ENCODE measurements at places on chromosomes 6 and 20.

DNA sequence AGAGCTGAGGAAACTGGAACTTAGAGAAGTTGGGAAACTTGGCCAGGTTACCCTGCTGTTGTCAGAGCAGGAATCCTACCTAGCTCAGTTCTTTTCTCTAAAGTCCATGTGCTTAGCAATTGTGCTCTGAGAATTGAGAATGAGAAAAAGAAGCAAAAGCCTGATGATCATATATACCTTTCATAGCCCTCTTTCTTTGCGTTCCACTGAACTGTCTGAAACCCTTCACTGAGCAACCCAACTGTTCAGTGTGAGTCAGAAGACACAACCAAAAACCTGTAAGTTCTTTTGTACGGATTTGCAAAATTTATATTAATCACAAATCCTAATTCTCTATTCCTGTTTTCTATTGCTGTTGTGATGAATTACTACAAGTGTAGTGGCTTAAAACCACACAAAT, 80.6 kb downstream of the PHF3 start:
- DNase-seq: no peak

- DNase-seq: no peak
Measured at GRCh38 chr6:154995254-154996015, at the start of gene TIAM2. TIAM2 (plus strand) TSS chr6:154995315; CDS start chr6:155129224, 133,909 bp downstream.

DNA sequence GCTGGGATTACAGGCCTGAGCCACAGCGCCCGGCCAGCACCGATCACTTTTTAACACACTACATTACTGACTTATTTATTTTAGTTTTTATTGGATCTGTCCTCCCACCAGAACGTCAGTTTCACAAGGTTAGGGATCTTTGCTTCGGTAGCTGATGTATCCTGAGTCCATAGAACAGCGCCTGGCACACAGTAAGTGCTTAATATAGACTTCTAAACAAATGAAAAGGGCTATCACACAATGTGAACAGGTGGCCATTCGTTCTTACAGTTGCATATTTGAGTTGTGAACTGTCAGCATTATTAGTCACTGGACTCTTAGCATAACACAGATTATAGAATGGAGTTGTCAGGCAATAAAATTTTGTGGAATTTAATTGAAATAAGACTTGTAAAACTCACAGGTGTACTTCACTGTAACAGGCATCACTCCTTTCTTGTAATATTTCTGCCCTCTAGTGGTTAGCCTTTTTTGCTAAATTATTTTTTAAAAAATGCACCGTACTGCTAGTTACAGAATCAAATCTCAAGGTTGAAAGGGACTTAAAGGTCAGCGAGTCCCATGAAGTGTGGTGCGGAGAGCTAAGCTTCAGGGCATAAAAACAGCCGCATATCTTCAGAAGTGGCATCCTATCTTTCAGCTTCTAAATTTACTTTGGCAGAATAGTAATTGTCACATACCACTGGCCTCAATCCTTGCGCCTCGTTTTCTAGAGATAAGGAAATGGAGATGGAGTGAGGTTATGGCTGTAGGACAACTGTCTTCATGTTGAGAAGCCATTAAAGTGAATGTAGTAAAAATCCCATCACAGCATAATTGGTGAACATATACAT, 3.4 kb upstream of the TBC1D7 start:
- no peak for DNase-seq

DNA sequence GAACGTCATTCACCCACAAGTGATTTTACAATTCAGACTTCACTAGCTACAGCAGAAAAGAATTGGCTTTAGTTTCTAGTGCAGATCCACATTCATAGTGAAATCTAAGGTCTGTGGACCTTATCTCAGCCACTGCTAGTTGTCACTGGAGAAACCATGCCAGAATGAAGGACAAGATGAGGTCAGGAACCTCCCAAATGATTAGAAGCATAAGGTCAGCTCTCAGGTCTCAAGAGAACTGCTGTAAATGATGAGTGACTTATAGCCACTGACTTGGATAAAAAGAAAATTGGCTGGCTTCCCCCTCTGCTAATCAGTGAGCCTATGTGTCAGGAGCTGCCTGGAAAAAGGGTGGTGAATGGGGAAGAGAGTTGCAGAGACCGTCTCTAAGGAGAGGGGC, 265.3 kb upstream of the BMP2 start:
- no peak for DNase-seq

- DNase-seq: no peak
Measured at GRCh38 chr6:31525932-31526591, 2.7 kb upstream of the MCCD1 start.

DNA sequence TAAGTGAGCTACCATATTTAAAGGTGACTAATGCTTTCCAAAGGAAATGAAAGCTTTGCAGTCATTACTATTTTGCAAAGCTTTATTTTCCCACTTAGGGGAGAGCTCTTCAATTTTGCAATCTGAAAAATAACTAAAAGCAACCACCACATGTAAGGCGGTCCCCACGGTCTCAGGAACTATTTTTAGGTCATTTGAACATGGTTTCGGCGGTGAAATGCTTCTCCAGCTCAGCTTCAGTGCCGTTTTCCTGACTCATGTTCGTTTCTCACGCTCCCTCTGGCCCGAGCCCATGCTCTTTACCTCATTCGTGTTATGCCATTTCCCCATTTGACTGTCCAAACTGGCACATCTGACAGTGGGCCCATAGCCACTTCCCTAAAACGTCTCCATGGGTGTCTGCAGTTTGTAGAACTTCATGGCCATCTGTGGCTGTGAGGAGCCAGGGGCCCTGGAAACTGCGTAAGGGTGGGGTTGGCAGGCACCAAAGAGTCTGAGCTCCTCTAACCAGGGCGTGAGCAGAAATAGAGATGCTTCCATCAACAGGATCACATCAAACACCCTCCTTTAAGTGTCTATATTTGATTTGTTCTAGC, 46.5 kb downstream of the ADTRP start:
- no peak for DNase-seq

DNA sequence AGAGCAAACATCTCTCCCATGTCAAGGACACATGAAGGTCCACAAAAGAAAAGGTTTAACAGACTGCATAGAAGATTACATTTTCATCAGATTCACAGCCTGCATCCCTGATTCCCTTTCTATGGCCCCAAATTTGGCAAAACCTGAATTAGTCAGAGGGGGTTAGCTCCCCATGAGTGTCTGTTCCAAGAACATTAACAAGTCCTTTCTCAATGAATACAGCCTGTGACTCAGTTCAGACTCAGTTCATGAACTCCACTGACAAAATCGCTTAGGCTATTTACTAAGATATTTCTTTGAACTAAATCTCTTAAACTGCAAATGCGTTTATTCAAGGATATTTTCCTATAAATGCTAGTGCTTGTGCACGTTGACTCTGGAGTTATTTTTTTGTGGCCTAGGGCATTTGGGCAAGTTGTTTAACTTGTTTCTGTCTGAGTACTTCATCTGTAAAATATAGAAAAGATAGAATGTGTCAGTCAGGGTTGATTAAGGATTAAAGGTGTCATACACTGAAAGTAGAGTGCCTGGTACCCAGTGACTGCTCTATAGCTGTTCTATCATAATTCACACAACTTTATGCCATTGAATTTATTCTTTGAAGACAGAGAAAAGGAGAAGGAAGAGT, 422.6 kb downstream of the HTR1B start:
- DNase-seq: no peak

- DNase-seq: no peak
Measured at GRCh38 chr6:159817951-159818739, 18.1 kb downstream of the PNLDC1 start.

DNA sequence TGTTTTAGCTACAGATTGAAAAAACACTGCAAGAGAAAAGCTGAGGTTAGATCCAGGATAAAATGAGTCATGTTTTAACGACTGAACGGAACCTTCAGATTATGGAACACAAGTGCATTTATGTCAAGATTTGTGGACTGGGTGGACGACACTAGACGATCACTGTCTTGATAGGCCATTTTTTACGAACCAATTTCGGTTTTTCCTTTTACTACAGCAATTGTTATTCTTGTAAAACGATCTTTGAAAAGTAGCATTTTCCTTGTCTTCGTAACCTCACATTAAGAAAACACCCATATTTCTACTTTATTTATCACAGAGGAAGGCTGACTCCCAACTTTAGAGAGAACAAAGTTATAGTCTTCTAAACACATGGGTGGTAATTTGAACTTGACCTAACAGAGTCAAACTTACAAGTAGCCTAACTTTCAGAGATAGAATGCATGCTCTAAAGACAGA, 294.2 kb upstream of the TCF21 start:
- DNase-seq: no peak

GRCh38 chr6:31582230-31582643, at the start of gene LTB:
LTB (minus strand) TSS chr6:31582424; CDS start chr6:31582417, 7 bp downstream.
- no peak for DNase-seq

GRCh38 chr6:96878143-96878542, 19.5 kb downstream of the NDUFAF4 start:
- no peak for DNase-seq

DNA sequence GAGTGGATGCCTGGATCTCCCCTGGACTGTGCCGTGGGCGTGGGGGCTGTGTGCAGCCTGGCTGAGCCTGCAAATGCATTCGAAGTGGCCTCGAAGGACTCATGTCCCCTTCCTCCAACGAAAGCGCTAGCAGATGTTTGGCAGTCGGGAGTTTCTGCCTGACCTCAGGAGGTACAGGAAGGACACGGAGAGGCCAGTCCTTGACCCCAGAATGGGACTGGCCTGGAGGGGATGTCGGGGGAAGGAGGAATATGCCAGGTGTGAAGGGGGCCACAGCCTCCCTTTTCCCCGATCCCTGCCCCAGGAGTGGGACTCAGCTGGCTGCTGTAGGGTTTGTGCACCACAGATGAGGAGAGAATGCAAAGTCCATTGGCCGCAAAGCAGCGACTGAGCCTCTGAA, 45.6 kb downstream of the APCDD1L start:
- no peak for DNase-seq

GRCh38 chr20:40843251-40843650, 154.2 kb upstream of the MAFB start:
- no peak for DNase-seq

GRCh38 chr6:105310947-105311346, 91.9 kb downstream of the PREP start:
- DNase-seq: no peak

- DNase-seq: no peak
Measured at GRCh38 chr20:18974660-18975059, 161.1 kb downstream of the SCP2D1 start.

GRCh38 chr6:43368259-43369160, 937 bp downstream of the ZNF318 start:
- no peak for DNase-seq

- no peak for DNase-seq
Measured at GRCh38 chr6:167267921-167268401, 23.2 kb upstream of the UNC93A start.

DNA sequence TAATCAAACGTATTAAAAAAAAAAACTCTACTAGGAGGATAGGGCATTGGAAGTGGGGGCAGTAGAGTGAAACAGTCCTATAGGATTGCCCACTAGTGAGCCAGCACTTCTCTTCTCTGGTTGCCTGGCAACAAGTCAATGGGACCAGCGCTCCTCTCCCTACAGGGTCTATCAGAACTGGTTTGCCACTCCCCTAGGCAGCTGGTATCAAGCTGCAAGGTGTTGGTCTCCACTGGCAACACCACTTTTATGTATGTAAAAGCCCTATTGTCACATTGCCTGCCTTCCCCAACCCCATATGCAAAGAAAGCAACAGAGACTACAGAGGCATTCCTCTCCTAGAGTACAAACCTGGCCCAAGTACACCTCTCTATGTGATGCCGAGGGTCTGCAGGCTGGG, 166.9 kb upstream of the MCHR2 start:
- DNase-seq: no peak

DNA sequence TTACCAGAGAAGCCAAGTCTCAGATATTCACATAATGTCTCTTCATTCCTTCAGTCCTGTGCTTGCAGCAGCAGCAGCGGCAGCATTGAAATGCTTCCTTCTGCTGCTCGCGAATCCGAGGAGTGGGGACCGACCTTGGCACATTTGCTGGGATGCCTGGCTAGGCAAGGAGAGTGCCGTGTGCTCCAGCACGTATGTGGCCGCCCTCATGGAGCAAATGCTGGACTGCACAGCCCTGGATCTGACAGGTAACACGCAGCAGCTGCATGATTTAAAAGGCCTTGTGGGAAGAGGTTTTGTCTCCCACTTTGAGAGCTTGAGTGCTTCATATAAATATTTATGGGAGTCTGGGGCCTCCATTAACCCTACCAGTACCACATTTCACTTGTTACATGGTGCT, 9.9 kb downstream of the MAFB start:
- DNase-seq: no peak

GRCh38 chr6:118970866-118971265, 35.9 kb upstream of the MCM9 start:
- DNase-seq: no peak
